ENCODE measurements at places on chromosomes 5 and 9. TPM values are rescaled to one million over a fixed set of nuclear protein-coding genes. Genes with fewer than 3 reads are reported as not detected.

The LCN2 gene
- not detected for total RNA-seq

- H3K27ac ChIP-seq: no peak overlapping the region
- no peaks in the 10 kb centered on the region for H3K36me3 ChIP-seq
- no peak for DNase-seq
Observed at GRCh38 chr5:67204821-67205220, 8.2 kb upstream of the CD180 start.

DNA sequence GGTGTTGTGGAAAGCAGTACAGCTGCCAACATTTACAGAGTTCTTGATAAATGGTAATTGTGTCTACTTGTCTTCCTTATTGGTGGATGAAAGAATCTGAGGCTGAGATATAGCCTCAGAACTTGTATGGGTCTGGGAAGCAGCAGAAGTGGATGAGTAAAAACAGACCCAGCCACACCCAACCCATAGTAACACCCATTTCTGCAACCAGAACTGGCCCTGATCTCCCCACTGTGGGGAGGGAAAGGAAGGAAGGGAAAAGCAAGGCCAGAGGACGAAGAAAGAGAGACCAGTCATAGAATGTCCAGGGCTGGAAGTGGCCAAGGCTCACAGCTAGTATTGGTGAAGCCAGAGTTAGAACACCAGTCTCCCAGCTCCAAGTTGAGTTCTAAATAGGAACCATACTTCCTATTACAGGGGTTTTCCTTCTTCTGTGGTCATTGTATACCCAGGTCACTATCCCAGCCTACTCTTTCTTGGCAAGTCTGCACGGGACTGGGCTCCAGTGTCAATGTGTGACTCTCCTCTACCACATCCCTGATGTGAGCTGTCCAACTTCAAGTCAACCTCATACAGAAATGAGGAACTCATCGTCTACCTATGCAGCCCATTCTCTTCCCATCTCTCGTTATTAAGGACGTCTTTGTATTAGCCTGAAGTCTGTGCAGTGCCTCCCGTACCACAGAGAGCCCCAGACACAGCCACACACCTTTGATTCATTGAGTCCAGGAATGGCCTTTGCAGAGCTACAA is 35.9 kb downstream of the ITK start:
- no peak for DNase-seq
- H3K27me3 ChIP-seq: no peaks in the 10 kb centered on the region
- no peaks in the 10 kb centered on the region for H3K36me3 ChIP-seq
- peaks cover 2% of the 10 kb centered on the region for H3K4me1 ChIP-seq
- no peak overlapping the region for H3K4me3 ChIP-seq

DNA sequence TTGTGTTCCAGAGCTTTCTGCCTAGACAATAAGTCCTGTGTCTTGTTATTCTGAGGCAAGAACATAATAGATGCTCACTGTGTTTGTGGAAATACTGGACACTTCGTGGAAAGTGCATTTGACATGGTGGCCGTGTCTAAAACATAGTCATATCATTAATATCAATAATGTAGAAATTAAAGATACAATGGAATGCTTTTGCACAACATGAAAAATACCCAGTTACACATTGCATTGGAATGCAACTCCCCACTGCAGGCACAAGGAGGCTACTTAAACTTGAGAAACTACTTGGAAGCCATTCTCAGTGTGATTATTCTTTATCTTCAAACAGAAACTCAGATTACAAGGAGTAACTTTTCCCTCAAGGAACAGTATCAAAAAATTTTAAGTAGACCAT is 145.3 kb upstream of the ZNF462 start:
- no peak for DNase-seq
- H3K36me3 ChIP-seq: no peaks in the 10 kb centered on the region
- H3K4me3 ChIP-seq: no peak overlapping the region
- peaks cover 7% of the 10 kb centered on the region for H3K4me1 ChIP-seq

GRCh38 chr5:1660001-1660400 is 136.2 kb upstream of the LPCAT1 start:
- peaks cover 14% of the 10 kb centered on the region for H3K27me3 ChIP-seq
- H3K4me3 ChIP-seq: no peak overlapping the region
- H3K27ac ChIP-seq: no peak overlapping the region
- DNase-seq: no peak
- H3K4me1 ChIP-seq: peaks cover 3% of the 10 kb centered on the region
- peaks cover 6% of the 10 kb centered on the region for H3K36me3 ChIP-seq

Data from endothelial cell (in vitro differentiated cells).